ENCODE measurements at places on chromosomes 5 and 9. TPM values are rescaled to one million over a fixed set of nuclear protein-coding genes. Genes with fewer than 3 reads are reported as not detected.
A peak's percentile ranks its signal among the peaks of the same experiment; 100 is the strongest.

GRCh38 chr5:175862131-175863012 lies 9.0 kb upstream of the CPLX2 start:
- H3K4me3 ChIP-seq: peak overlapping the region; percentile 26
- H3K4me1 ChIP-seq: peaks cover 69% of the 10 kb centered on the region
- H3K27me3 ChIP-seq: peaks cover 6% of the 10 kb centered on the region
- H3K27ac ChIP-seq: peak overlapping the region; percentile 65
- DNase-seq: no peak

DNA sequence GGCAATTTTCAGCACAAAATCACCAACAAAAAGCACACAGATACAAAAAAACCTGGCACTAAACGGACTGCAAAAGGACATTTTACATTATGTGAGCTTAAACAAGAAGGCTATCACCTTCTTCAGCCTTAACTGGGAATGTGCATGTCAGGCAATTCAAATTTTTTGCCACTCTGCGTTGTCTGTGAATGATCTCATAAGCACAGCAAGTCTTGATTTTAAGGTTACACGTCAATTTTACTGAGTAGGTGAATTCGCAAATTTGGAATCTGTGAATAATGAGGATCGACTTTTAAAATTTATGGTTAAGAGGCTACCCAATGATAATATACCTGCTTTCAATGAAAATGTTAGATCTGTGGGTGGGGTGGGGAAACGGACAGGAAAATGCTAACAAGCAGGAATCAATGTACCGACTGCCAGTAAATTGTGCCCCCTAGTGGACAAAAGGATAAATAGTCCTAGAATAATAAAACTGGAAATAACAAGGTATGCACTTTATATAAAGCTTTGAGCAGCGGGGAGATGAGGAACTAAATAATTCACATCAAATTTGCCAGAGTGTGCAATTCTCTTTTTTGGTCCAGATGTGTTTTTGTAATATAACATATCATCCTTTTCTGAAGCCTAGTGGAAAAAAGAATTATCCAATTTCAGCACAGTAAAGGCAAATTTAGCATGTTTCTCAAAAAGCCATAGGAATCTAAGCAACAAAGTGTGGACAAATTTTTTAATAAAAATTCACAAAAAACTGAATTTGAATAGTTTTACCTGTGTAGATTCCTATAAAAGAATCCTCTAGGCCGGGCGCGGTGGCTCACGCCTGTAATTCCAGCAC lies 20.5 kb downstream of the EQTN start:
- no peak overlapping the region for H3K4me3 ChIP-seq
- H3K27me3 ChIP-seq: no peaks in the 10 kb centered on the region
- H3K27ac ChIP-seq: no peak overlapping the region
- H3K4me1 ChIP-seq: no peaks in the 10 kb centered on the region
- H3K36me3 ChIP-seq: no peaks in the 10 kb centered on the region

Gene PLEKHG4B
- 0.02 TPM for total RNA-seq

Gene GPX8
- 36.5 TPM for total RNA-seq

Gene CCNJL
- total RNA-seq: 2.9 TPM

Measured in HCT116 (cell line).